ENCODE measurements at places on chromosomes 1 and 21.

DNA sequence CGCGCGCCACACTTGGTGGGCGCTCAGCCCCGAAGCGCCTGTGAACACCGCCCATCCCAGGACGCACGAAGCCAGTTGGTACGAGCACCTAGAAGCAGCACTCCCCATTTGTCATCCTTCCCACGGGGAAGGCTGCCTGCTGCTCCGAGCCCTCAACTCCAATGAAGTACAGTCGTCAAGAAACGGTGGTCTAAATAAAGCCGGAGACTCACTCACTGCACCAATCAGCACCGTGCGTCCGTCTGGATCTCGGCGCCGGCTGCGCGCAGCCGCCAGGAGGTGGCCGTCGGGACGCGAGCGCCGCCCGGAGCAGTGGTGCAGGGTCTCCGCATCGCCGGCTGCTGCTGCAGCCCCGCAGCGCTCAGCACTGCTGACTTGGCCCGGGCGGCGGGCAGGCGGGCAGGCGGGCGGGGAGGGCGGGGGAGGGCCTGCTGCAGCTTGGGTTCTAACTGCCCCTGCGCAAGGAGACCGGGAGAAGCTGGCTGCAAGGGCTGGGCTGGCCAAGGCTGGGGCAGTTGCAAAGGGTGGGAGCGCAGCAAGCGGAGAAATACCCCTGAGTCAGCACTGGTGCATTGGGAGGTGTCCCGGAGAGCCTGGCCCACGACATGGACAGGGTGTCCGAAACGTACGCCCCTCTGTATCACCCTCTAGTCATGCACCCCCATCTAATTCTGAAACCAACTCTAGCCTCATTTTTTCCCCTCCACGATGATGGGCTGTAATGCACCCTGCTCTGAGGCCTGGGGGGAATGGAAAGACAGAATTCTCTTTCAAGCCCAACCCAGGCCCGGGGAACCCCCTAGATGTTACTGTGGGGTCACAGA, 35.8 kb upstream of the H6PD start:
- no peak for DNase-seq

DNA sequence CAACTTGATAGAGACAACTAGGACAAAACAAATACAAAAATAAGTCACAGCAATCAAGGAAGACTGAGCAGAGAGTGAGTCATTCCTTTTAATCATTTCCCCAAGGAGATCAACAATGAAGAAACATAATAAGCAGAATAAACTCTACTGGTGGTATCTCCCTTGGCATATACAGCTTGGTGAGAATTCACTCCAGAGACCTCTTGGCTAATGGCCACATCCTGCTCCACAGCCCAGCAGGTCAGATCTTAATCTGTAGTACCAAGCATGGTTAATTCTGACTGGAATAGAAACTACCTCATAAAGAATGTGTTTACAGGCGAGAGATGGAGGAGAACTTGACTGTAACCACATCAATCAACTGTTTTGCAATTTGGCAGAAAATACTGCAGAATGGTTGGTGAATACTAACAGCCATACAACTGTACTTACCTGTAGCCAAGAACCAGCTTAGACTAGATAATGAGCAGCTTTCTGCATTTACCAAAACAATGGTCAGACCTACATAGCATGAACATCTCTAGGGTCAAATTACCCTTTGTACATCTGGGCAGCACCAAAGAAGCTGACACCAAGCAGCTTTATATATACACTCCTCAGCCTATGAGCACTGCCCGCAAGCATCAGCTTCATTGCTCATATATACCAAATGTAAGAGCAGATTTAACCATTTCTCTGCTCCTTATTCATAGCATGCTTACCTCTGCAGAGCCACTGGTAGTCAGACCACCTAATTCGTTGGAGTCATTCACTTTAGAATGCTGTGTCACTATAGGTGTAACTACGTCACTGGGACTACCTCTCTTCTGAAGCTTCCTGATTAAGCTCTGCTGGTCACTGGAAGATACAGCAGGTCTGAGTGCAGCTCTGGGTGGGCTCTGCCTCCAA, 51.0 kb downstream of the KIAA0319L start:
- no peak for DNase-seq

GRCh38 chr1:234188454-234188792, 184.8 kb upstream of the COA6 start:
- DNase-seq = no peak

GRCh38 chr1:46528297-46528955, 23.0 kb downstream of the KNCN start:
- DNase-seq = no peak

DNA sequence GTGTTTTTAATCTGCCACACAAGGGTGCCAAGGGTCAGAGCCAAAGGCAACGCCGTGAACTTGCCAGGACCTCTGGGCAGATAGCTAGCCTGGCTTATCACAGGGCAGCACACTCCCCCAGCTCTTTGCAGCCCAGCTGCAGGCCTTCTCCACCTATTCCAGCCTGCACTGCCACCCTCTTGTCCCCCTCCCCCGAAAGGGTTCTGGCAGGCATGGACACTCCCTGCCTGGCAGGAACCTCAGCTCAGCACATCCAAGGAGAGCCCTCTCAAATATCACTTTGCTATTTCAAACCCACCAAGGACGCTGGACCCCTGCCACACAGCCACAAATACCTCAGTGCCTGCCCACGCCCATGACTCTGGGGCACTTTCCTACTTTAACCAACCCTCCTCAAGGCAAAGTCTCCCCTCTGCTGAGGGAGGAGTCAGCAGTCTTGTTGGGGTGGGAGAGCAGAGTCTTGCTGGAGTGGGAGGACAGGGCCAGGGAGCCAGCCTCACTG, 9.1 kb downstream of the SSBP3 start:
- DNase-seq = no peak

DNA sequence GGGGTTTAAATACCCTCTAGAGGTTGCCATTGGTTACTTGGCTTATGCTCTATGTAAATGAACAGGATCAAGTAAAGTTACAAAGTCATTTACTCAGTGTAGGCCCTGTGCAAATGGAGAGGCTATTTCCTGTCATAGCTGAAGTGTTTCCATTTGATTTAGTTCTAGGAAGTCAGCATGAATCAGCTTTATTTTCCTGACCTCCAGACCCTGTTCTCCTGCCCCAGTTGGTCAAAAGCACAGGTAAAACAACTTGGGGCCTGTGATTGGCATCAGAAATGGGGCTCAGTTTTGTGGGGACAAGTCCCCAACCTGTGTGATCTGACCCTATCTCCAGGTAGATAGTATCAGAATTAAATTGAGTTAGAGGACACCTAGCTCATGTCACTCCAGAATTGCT, 239.9 kb downstream of the HHAT start:
- no peak for DNase-seq

- DNase-seq = no peak
Observed at GRCh38 chr1:98426092-98426491, 235.4 kb upstream of the SNX7 start.

DNA sequence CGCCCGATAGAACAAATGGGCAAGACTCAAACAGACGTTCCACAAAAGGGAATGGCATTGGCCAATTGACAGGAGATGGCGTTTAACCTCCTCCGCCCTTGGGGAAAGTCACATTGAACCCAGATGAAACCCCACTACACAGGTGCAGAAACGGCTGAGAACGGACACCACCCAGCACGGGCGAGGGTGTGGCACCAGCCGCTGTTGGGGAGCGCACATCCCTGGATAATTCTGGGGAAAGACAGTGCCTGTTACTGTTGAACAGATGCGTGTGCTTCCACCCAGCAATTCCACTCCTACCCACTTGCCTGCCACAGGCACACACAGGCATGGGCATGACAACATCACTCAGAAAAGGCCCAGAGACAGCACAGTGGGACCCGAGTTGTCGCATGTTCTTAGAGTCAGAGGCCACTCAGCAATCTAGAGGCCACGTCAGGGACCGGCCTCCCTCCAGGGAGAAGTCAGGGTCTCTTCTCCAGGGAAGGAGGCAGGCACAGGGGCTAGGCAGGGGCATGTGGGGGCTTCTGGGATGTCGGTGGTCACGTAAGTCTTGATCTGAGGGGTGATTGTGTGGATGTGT, 15.2 kb downstream of the PRXL2B start:
- DNase-seq = no peak

GRCh38 chr1:40983286-40983685, 3.8 kb downstream of the CTPS1 start:
- DNase-seq = no peak

DNA sequence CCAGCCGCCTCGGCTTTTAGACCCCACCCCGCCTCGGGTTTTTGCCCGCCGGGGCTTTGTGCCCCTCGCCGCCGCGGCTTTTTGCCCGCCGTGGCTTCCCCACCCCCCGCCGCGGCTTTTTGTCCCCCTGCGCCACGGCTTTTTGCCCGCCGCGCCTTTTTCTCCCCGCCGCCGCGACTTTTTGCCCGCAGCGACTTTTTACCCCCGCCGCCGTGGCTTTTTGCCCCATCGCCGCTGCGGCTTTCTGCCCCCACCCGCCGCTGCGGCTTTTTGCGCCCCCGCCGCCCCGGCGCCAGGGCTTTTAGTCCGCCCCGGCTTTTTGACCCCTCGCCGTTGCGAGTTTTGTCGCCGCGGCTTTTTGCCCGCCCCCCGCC, 474.4 kb downstream of the FAM72C start:
- no peak for DNase-seq

- no peak for DNase-seq
Observed at GRCh38 chr21:33257094-33257803, 8.9 kb upstream of the IL10RB start.

DNA sequence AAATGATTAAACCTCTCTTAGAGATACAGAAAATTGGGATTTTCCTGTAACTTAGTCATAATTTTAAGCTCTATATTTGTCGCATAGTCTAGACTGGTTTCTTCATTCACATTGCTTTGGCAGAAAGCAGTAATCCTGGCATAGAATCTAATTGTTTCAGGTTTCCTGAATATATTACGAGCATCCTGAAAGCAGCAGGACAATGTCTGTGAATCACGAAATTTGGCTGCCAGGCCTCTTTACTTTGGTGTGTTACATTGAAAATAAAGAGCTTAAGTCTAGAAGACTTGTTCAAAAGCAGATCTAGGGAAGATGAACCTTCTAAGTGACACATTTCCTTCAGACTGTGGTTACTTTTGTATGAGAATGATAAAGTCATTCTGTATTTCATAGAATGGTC, 72.2 kb downstream of the TDRD5 start:
- no peak for DNase-seq

DNA sequence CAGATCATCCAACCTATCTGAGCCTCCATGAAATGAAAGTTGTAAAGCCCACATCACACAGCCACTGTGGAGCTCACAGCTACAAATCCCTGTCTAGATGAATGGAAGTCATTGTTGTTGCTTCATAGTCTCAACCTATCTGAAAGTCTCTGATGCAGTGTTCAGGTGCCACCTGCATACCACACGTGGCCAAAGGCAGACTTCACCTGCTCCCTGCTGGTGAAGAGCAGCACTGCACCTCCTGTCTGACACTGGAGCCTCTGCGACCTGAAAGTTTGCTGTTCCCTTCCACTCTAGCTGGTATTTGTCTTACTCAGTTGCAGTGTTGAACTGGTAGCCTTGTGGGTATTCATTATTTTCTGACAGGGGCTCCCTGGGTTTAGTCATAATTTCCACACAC, 18.4 kb downstream of the LORICRIN start:
- DNase-seq = no peak

DNA sequence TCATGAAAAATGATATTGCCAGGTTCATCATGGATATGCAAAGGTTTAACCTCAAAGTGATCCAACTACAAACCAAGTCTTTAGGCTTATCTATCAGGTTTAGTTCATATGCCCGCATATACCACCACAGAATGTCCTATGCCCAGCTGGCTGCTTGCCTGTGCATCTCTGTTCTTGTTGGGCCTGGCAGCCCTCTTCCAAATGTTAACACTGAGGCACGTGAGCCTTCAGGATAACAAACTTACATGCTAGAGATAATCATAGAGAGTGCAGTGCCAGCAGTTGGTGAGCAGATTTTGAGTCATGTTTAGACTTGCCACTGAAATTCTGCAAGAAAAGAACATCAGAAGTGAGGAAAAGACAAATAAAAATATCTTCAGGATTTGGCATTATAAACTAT, 607.9 kb upstream of the TMPRSS15 start:
- DNase-seq = no peak

DNA sequence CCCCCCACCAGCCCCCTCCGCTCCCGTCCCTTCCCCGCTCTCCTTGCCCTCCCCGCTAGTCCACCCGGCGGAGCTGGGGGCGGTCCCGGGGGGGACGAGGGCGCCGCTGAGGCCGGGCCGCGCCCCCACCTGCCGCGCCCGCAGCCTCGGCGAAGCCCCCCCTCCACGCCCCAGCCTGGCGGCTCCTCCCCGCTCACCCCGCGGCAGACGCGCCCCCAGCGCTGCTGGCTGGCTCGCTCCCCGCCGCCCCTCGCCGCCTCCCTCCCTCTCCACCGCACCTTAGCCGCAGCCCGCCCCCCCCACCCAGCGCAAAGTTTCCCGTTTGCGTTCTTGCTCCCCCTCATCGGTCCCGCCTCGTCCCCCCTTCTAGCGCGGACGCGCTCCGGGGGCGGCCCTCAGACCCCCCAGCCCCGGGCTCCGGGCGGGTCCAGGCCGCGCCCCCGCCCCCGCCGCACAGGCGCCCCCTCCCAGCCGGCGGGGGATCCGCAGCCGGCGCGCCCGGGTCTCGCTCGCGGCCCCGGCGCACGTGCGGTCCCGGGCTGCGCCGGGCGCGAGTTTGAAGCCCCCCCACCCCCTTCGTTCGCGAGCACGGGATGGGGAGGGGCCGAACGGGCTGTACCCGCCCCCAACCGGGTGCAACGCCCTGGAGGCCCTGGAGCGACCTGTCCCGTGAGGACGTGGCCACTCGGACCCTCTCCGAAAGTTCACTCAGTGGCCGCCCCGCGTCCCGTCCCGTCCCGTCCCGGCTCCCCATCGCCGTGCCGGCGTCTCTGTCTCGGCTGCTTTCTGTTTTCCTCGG, 623 bp downstream of the PTPRF start:
- no peak for DNase-seq

GRCh38 chr1:88169139-88169538, 514.9 kb upstream of the PKN2 start:
- no peak for DNase-seq

DNA sequence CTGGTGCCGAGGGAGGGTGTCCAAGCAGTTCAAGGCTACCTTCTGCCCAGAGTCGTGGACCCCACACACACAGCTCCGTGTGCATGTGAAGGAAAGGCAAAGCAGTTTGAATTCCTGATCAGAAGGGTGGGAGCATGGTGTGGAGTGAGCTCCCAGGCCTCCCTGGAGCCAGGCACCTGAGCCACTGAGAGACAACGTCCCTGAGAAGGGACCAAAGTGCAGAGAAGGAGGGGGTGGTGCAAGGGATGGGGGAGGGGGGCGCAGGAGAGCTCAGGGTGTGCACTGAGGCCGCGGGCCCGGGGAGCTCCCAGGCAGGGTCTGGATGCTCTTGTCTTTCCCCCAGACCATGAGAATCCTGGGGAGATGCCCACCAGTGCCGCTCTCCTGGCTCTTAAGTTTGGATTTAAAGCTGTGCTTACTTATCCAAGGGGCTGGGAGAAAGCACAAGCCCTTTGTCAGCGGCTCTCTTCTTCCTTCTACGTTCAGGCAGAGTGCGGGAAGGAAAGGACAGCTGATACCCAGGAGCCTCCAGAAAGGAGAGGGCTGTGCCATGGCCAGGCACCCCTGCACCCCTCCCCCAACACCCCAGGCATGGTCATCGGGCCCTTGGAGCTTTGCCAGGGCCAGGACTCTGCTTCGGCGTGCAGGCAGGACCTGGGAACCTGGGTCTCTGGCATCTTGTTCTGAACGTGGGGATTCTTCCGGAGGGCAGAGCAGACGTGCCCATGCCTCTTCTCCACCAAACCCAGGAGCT, 24.1 kb downstream of the ACTA1 start:
- DNase-seq = no peak
